ENCODE measurements at places on chromosomes 11 and 22. TPM values are rescaled to one million over a fixed set of nuclear protein-coding genes. Genes with fewer than 3 reads are reported as not detected.

DNA sequence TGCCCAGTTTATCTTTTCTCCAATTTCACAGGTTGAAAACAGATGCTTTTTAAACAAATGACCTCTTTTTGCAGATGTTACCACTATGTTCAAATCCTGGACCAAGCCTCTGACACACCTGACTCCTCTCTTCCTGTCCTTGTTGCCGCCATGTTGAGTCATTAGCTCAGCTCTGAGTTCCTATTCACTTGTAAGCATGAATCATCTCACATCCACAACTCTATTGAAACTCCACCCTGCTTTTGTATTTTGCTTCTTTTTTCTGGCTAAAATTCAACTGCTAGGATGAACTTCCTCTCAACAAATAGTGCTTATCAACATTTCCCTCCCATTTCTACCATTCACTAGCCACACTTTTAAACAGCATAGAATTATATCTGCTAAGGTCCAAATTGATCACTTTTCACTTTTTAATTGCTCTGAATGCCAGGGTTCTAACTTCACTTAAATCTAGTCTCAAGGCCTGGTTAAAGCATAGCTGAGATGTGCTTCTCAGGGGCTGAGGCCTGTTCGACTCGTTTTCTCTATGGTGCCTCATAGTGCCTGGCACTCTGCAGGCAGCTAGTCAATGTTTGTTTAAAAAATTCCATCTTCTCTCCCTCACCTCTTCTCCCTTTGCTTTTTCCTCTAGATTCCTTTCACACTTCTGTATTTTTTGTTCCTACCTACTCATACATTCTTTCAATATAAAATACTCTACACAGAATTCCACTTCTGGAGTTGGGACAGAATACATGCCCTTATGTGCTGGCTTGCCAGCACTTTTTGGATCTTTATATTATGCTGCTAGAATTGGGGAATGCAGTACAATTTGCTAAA, 3.9 kb downstream of the JOSD1 start:
- DNase-seq: no peak

- DNase-seq: no peak
These were observed 35.8 kb downstream of the TMPRSS5 start for GRCh38 chr11:113670149-113670830.

DNA sequence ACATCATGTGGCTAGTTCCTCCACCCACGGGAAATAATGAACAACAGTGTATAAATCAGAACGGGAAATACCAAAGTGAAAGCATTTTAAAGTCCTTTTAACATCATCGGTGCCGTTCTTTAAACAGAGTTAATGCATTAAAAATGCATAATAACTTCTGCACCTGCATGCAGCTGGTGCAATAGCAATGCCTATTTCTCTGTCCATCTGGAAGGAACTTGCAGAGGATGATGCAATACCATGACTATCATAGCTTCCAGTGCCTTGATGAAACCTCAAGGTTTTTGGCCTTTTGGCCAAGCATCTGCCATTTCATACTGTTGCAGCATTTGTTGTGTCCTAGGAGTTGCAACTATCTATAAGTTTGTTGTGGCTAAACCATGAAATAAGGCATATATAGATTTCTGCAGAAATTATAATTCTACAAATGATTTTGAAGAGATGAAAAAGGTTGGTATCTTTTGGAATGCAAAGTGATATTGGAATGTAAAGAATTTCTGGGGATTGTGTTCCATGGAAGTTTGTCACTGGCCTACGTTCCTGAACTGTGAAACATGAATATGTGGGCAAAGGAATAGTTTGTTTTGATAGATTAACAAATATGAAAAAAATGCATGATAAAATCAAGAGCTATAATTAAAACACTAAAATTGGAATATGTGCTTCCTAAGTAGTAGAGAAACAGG, 9.8 kb upstream of the EIF3F start:
- DNase-seq: no peak

DNA sequence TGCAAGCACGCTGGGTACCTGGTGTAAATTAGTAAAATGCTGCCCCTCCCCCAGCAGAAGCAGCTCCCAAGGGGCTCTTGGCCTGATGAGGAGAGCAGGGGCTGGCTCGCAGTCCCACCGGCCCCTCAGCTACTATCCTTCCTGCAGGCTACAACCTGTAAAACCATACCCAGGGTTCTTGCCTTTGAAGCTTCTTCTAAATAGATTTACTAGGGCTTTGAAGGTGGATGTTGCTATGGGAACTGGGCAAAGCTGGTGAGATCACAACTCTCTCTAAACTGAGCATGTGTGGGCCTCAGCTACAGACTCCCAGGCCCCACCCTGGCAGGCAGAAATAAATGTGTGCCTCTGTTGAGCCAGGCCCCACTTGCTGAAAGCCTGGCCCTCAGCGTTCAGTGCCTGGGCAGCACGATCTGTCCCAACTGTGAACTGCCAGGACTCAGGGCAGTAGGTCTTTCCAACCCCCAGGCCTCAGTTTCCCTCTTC, 18.5 kb downstream of the CD5 start:
- no peak for DNase-seq

GRCh38 chr11:111562692-111563389, 22.3 kb downstream of the LAYN start:
- no peak for DNase-seq

DNA sequence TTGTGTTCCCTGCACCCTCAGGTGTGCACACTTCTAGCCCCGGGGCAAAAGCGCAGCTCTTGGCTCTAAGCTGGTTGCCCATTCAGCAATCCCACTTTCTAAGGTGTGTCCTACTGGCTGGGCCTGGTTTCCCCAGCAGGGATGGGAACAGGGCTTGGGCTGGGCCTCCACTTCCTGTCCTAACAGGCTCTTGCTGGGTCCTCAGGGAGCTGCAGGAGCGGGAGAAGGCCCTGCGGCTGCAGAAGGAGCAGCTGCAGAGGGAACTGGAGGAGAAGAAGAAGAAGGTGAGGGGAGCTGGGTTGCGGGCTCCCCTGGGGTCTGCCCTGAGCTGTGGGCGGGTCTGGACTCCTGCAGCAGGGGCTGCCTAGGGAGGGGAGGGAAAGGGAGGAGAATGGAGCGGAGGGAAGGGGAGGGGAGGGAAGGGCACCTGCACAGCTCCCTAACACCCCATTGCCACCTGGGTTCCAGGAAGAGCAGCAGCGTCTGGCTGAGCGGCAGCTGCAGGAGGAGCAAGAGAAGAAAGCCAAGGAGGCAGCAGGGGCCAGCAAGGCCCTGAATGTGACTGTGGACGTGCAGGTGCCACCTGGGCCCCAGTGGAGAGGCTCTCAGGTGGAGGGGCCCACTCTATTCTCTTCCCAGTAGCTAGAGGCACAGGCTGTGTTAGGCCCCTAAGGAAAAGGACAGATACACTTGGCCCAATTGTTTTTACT, 24.6 kb downstream of the INCENP start:
- DNase-seq: no peak

- no peak for DNase-seq
These were observed 77.1 kb downstream of the TP53I11 start for GRCh38 chr11:44873537-44873936.

DNA sequence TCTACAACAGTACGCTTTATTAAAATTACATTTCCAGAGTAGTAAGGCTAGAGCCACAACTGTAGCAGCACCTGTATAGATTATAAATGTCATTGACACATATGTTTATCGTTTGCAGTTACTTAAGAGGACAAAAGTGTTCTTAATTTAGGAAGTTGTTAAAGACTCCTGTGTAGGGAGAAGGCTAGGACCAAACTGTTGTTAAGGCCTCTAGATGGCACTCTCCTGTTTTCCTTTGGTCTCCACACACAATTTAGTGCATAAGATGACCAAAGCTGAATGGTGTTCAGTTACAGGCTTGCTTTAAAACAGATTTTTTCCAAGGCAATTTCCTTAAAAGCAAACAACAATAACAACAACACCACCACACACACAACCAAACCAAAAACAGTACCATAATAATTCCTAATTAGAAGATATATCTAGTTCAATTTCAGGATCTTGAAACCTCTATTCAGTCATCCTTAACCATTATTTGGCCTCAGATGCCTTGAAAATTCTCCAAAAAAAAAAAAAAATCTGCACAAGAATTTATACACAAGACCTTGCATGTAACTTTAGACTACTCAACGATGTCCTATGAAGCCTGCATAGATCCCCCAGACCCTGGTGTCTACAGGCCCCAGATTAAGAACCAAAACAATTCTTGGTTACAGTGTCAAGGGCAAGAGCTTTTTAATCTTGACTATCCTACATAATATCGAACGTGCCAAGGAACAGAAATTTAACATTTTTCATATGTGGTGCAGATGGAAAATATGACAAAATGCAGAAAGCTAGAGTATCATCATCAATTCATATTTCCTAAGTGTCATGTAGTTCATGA, 42.6 kb upstream of the APOA1 start:
- DNase-seq: no peak

- no peak for DNase-seq
These were observed 25.5 kb downstream of the FCHSD2 start for GRCh38 chr11:73116636-73117035.

GRCh38 chr22:35220221-35220620, 37.1 kb upstream of the HMGXB4 start:
- DNase-seq: no peak

GRCh38 chr11:79285756-79286155, 155.1 kb downstream of the TENM4 start:
- DNase-seq: no peak

DNA sequence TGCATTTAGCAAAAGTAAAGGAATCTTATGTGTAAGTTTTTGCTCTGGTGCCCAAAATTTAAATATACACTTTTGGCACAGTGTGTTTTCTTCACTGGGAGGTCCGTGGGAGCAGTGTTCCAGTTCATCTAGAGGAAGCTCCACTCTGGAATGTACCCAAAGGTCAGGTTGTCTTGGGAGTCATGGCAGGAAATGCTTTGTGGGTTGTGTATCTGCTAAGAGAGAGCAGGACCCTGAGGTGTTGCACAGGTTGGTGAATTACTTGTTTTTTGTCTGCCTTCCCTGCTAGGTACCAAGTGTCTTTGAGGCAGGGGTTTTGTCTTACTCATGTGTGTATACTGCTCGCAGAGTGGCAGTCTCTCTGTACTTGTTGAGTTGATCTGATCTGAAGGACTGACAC, 37.3 kb downstream of the DIXDC1 start:
- no peak for DNase-seq

- no peak for DNase-seq
These were observed 84.2 kb downstream of the BLID start for GRCh38 chr11:122031813-122032212.

DNA sequence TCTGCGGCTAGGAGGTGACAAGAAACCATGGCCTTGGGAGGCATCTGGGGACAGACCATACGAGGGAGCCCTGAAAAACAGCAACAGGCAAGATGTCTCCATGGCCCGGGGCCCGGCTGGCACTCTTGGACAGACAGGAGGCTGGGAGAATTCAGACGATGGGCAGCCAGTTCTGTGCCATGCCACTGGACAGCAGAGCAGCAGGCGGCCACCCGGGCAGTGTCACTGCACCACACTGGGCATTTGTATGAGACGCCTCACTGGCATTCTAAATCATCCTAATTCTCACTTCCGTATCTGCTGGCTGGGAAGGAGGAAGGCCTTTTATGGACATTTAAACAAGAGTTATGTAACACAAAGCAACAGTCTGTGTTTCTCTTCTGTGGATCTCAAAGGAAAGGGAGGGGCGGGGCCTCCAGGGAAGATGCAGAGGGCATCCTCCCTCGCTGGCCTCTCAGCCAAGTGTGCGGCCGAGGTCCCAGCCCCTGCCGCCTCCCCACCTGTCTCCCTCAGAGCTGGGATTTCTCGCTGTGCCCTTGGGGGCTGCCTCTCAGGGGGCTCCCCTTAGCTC, 350.3 kb downstream of the SHANK2 start:
- no peak for DNase-seq

DNA sequence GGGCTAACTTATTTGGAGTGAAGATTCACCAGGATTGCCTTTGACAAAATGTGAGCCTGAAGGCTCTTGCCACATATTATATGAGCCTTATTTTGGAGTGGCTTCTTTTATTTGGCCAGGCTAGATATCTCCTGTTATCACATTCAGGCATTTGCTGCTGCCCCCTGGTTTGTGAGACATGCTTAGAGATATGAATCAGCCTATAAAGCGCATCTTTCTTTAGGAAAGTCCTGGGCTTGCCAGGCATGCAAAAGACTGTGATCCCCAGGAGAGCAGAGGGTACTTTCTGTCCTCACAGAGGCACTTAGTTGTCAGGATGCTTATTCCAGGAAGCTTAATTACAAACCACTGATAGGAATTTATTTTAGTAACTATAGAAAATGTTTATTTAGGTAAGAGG, 333.3 kb downstream of the FAT3 start:
- no peak for DNase-seq

DNA sequence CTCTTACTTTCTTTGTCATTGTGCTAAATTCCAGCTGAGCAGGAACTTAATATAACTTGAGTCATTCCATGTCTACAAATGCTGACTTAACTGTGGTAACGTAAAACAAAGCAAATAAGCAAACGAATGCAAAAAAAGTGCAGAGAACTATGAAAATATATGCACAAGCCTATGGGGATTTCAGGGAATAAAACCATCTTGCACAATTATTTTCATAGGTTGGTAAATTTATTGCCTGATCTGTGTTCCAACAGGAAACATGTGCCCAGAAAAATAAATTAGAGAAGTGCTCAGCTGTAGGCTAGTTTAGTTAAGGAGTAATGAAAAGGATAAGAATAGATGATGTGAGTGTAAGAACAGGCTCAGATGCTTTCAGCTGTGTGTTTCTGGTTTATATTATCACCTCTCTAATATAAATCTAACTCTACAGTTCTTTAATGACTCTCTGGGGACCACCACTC, 1169.3 kb downstream of the LRRC4C start:
- no peak for DNase-seq

GRCh38 chr22:27370269-27370668, 431.3 kb downstream of the MN1 start:
- DNase-seq: no peak

GRCh38 chr11:9003573-9004182, at the start of gene NRIP3:
Gene NRIP3 (minus strand): TSS chr11:9004001. CDS start chr11:9003935, 66 bp downstream.
- peak; percentile 73 for DNase-seq

DNA sequence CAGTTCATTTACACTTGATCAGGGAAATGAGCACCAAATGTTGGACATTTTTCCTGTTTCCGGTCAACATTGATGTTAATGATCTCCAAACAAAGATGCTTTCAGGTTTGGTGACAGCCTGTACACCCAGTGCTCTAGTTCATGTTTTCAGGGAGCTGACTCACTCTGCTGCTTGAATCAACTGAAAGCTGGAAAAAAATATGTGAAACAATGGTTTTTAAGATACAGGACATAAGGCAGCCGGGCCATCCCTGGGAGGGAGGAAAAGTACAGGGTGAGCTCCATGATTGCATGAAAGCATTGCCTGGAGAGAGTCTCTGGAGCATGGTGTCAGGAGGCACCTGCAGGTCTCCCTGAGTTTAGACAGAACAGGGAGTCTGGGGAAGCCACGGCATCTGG, 259.6 kb downstream of the TBC1D22A start:
- DNase-seq: no peak

- no peak for DNase-seq
These were observed 6.5 kb downstream of the RHOG start for GRCh38 chr11:3834349-3834663.

Gene P2RY6
- total RNA-seq: not detected

Gene MPPED2
- total RNA-seq: not detected

Gene IRAG1
- not detected for total RNA-seq

Gene GALR3
- not detected for total RNA-seq

Gene SESN3
- 62.0 TPM for total RNA-seq

Gene FXYD6
- not detected for total RNA-seq

Gene POTEH
- total RNA-seq: not detected
